ENCODE measurements at places on chromosomes 3 and 15. TPM values are rescaled to one million over a fixed set of nuclear protein-coding genes. Genes with fewer than 3 reads are reported as not detected.

- no peak overlapping the region for H3K4me3 ChIP-seq
- H3K27ac ChIP-seq, result peak overlapping the region; percentile 63
- H3K4me1 ChIP-seq, result peaks cover 56% of the 10 kb centered on the region
- H3K27me3 ChIP-seq, result no peaks in the 10 kb centered on the region
Measured at GRCh38 chr3:197801891-197802778, 11.1 kb downstream of the LRCH3 start.

DNA sequence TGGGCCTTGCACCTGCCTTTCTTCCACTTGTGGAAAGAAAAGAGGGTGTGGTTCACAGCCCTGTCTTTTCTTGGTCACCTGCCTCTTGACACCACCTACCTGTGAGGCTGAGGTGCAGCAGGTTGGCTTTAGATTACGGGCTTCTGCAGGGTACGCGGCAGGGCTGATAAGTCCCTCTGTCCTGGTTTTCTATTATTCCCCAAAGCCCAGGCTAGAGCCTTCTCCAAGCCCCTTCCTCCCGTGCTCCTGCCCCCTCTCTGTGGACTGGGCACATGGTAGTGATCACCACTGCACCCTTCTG is 44.8 kb upstream of the HACD2 start:
- H3K4me1 ChIP-seq, result peaks cover 41% of the 10 kb centered on the region
- no peaks in the 10 kb centered on the region for H3K27me3 ChIP-seq
- H3K27ac ChIP-seq, result no peak overlapping the region
- no peak overlapping the region for H3K4me3 ChIP-seq
- H3K36me3 ChIP-seq, result peaks cover 60% of the 10 kb centered on the region
- no peak for DNase-seq

DNA sequence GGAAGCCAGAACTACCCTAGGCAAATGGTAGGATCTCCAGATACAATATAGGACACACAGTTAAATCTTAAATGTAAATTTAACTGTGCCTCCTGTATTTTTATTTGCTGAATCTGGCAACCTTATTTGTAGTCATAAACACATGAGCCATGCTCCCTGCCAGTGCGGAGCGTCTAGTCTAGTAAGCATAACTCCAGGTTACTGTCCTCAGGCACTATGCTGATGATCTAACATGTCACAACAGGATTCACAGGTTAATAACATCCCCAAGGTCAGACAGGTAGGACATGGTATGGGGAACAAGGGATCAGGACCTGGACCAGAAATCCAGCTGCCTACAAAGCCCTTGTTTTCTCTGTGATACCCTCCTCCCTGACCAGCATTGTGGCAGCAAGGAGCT is 305.1 kb downstream of the CACNA2D3 start:
- H3K36me3 ChIP-seq, result no peaks in the 10 kb centered on the region
- H3K27ac ChIP-seq, result no peak overlapping the region
- peaks cover 9% of the 10 kb centered on the region for H3K27me3 ChIP-seq
- peaks cover 5% of the 10 kb centered on the region for H3K4me1 ChIP-seq

Gene CCR9
- total RNA-seq, result not detected

DNA sequence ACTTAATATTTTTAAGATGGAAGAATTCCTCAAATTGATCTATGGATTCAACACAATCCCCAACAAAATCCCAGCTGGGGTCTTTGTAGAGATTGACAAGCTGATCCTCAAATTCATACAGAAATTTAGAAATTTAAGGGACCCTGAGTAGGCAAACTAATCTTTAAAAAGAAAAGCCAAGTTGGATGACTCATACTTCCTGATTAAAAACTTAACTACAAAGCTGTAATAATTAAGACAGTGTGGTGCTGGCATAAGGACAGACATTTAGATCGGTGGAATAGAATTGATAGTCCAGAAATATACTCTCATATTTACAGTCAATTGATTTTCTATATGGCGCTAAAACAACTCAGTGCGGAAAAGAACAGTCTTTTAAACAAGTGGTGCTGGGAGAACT is 11.6 kb downstream of the FAM162A start:
- DNase-seq, result no peak
- H3K27ac ChIP-seq, result no peak overlapping the region
- no peak overlapping the region for H3K4me3 ChIP-seq
- H3K4me1 ChIP-seq, result peaks cover 13% of the 10 kb centered on the region
- no peaks in the 10 kb centered on the region for H3K27me3 ChIP-seq

DNA sequence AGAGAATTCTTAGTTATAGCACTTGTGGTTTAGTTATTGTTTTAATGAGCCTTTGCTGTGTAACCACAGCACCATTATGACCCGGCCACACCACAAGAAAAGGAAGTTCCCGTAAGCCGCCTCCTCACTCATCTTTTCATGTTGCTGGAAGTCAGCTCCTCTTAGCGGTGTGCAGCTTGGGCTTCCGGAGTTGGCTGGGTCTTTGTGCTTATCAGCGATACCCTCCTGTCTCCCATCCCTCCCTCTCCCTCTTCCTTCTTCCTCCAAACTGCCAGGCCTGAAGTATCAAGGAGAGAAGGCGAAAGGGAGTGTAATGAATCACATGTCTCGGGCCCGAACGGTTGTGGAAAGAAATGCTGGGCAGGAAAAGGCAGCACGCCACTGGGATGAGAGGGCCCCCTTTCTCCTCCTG is 353.5 kb downstream of the MCTP2 start:
- H3K36me3 ChIP-seq, result no peaks in the 10 kb centered on the region
- H3K4me1 ChIP-seq, result no peaks in the 10 kb centered on the region
- no peak overlapping the region for H3K27ac ChIP-seq
- DNase-seq, result no peak

GRCh38 chr15:46618984-46619383 is 984.2 kb downstream of the SQOR start:
- no peaks in the 10 kb centered on the region for H3K36me3 ChIP-seq
- no peaks in the 10 kb centered on the region for H3K27me3 ChIP-seq
- no peak overlapping the region for H3K4me3 ChIP-seq
- no peaks in the 10 kb centered on the region for H3K4me1 ChIP-seq

GRCh38 chr15:63601704-63602185 is 4.6 kb downstream of the FBXL22 start:
- H3K27ac ChIP-seq, result peak overlapping the region; percentile 73
- H3K4me3 ChIP-seq, result peak overlapping the region; percentile 86
- peaks cover 45% of the 10 kb centered on the region for H3K4me1 ChIP-seq
- no peaks in the 10 kb centered on the region for H3K27me3 ChIP-seq
- no peaks in the 10 kb centered on the region for H3K36me3 ChIP-seq

GRCh38 chr3:112005091-112005672 is 6.5 kb downstream of the TAGLN3 start:
- no peak overlapping the region for H3K4me3 ChIP-seq
- no peak overlapping the region for H3K27ac ChIP-seq
- no peaks in the 10 kb centered on the region for H3K36me3 ChIP-seq
- peaks cover 18% of the 10 kb centered on the region for H3K4me1 ChIP-seq

DNA sequence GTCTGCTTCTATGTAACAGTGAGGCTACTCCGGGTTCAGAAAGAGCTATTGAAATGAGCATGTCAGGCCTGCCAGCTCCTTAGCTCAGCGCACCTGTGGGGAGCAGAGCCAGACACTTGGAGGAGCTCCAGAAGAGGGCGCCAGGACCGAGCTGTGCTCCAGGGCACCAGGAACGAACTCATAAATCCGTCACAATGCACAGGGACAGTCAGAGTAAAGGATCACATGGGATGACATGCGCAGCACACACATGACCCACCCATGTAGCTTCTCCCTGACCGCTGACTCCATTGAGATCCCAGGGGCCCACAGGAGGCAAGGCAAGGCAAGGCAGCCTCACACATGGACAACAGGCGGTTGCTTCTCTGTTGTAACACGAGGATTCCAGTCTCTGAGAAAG is 26.0 kb upstream of the GNB5 start:
- no peak overlapping the region for H3K4me3 ChIP-seq
- H3K4me1 ChIP-seq, result no peaks in the 10 kb centered on the region
- H3K27me3 ChIP-seq, result no peaks in the 10 kb centered on the region
- peaks cover 3% of the 10 kb centered on the region for H3K36me3 ChIP-seq
- no peak for DNase-seq

Gene TRH
- not detected for total RNA-seq

GRCh38 chr3:183766745-183767606 is 58.4 kb downstream of the MAP6D1 start:
- no peak for DNase-seq
- no peaks in the 10 kb centered on the region for H3K27me3 ChIP-seq
- no peak overlapping the region for H3K4me3 ChIP-seq
- peaks cover 23% of the 10 kb centered on the region for H3K4me1 ChIP-seq

DNA sequence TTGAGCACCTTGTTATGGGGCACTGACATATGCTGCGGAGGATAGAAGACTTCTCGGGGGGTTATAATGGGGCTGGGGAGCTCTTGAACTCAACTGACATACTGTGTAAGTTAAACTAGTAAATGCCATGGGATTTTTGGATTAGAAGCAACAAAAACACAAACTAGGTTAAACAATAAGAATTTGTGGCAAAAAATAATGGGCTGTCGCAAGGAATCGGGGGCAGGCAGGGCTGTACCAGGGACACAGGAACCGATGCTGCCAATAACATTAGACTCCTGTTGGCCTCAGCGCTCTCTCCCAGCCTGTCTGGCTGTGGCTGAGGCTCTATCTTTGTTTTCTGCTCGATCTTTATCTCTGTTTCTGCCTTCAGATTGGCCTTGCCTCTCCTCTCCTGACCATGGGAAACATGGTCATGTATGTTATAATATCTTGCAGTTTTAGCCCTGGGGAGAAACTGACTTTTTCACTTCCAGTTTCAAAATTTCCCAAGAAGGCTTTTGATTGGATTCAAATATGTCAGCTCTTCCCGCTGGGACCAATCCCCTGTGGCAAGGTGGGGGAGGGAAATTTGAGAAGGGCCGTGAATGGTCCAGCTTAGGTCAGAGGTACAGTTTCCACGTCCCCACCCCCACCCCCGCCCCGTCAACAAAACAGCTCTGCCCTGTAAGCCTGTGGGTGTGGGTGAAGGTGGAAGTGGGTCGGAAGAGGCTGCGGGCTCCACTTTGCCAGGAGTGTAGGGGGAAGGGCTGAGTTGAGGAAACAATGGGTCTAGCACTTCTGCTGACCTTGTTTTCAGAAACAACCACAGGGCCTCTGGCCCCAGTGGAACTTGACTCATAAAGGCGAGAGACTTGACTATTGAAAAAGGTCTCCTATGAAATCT is 161.1 kb upstream of the TBL1XR1 start:
- no peaks in the 10 kb centered on the region for H3K36me3 ChIP-seq
- DNase-seq, result no peak
- peak overlapping the region; percentile 95 for H3K27ac ChIP-seq
- H3K4me1 ChIP-seq, result peaks cover 62% of the 10 kb centered on the region

DNA sequence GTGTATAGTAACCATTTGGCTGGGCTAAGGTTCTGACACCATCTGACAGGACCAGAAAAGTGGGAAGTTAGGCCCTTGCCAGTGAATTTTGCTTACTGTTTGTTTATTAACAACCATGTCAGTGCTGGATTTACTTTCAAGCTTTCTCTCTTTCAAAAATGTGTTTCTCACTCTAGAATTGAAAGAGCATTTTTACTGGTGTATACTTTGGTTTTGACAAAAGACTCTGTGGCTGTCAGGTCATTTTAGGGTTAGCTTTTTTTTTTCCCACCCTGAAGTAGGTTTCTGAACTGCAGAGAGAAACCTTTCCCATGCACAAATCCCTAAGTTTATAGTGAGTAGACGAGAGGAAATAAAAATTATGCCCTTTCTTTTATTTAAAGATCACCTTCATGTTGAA is 230.0 kb upstream of the TBC1D5 start:
- H3K27me3 ChIP-seq, result no peaks in the 10 kb centered on the region
- peaks cover 11% of the 10 kb centered on the region for H3K4me1 ChIP-seq
- no peak overlapping the region for H3K27ac ChIP-seq
- H3K4me3 ChIP-seq, result no peak overlapping the region
- DNase-seq, result no peak

Gene CHRM5
- total RNA-seq, result not detected

DNA sequence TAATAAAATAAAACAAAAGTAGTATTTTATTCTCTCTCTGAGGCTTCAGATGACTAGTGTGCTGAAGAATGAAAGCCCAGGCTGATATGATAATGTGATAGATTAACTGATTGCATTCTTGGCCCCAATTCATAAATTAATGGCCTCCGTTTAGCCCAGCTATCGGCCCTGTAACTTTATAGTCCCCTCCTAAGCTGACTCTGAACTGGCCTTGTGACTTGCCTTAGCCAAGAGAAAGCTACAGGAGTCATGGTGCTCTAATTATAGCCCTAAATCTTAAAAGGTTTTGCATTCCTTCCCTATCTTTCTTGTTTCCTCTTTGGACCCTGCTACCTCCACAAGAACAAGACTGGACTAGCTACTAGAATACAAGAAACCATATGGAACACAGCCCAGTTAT is 123.2 kb upstream of the EPHA3 start:
- no peaks in the 10 kb centered on the region for H3K27me3 ChIP-seq
- H3K4me1 ChIP-seq, result peaks cover 46% of the 10 kb centered on the region
- DNase-seq, result no peak
- H3K4me3 ChIP-seq, result no peak overlapping the region
- H3K27ac ChIP-seq, result no peak overlapping the region
- no peaks in the 10 kb centered on the region for H3K36me3 ChIP-seq

Gene PPARG
- total RNA-seq, result 3.3 TPM

DNA sequence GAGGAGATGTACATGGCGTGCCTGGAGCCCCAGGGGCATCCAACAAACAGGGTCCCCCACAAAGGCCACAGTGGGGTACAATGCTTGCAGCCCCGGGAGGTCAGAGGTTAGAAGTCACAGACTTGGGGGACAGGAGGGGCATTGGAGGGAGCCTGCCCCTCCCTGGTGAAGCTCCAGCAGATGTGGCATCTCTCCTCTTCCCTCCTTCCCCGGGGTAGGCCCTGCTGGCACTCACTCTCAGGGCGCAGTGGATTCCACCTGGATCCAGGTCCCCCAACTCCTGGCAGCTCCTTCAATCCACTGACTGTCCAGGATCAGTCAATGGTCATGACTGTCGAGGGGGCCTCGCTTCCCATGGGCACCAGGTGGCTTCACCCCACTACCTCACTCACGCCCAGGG is 32.2 kb downstream of the RGMA start:
- H3K4me3 ChIP-seq, result no peak overlapping the region
- no peaks in the 10 kb centered on the region for H3K27me3 ChIP-seq
- H3K27ac ChIP-seq, result no peak overlapping the region

DNA sequence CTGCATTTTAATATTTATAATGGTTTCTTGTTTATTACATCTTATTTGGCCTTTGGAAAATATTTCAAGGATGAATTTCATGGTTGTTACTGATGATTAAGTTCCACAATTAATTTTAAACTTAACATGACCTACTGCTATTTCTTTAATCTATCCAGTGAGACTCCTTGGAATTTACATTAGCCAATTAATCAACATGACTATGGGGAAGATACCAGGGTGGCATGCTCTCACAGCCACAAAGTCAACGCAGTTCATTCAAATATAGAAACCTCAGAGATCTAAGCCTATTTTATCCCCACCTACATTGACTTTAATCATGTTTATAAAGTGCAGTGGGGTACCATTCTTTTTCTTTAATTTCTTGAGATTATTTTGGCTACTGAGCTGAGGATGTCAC is 43.6 kb upstream of the PDZRN3 start:
- no peak overlapping the region for H3K4me3 ChIP-seq
- no peak overlapping the region for H3K27ac ChIP-seq
- no peaks in the 10 kb centered on the region for H3K36me3 ChIP-seq
- peaks cover 27% of the 10 kb centered on the region for H3K4me1 ChIP-seq
- H3K27me3 ChIP-seq, result no peaks in the 10 kb centered on the region
- DNase-seq, result no peak
